Central memory CD8-positive, alpha-beta T cell (primary cell): ENCODE measurements at places on chromosomes 4 and X.

DNA sequence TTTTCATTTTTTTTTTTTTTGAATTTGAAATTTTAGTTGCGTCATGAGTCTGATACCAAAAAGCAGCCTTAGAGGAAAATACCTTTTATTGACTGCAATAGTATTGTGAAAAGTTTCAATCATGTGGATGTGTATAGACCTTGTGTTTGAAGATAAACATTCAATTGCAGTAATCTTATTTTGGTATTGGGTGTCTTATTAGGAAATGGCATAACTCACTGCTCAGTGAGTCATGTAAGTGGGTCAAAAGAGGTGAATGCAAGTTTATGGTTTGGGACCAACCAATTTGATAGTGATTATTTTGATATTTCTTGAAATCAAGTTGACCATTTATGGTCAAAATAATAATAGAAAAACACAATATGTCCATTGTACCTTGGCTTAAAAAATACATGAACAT, 627.8 kb upstream of the SLIT2 start:
- no peak for DNase-seq

DNA sequence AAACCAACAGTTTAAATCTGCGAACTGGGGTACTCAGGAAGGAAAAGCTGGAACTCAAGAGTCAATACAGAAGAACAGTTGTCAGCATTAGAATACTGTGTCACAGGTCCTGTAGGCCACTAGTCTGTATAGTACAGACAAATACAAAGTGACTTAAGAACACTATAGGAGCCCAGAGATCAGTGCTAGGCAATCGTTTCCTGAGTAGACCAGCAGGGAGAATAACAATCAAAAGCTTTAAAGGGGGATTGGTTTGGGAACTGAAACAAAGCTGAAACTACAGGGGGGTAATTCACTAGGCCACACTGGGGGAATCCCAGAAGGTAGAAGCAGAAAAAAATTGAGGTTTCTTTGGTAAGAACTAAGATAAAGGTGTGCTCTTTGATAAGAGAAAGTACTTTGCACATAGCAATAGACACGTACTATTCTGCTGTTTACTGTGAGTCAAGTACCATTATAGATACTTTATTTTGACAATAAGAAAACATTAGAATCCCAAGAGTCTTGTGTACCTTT, 339.7 kb downstream of the PCDH19 start:
- DNase-seq = no peak

DNA sequence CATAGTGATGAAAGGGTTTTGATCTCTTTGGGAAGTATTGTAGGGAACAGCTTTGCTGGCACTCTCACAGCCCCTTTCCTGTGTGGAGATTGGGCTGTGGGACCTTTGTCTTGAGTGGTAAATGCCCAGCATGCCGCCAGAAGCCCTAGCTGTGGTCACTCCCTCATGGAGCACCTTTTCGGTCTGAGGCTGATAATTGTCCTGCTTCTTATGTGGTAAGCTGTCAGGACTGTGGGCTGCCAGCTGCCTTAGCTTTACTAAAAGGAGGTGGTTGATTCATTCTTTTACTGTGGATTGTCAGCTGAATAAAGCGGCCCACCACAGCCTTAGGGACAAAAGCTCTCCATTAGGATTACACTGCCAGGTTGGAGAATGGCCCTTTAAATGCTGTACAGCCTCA, 7.1 kb downstream of the PASD1 start:
- no peak for DNase-seq

DNA sequence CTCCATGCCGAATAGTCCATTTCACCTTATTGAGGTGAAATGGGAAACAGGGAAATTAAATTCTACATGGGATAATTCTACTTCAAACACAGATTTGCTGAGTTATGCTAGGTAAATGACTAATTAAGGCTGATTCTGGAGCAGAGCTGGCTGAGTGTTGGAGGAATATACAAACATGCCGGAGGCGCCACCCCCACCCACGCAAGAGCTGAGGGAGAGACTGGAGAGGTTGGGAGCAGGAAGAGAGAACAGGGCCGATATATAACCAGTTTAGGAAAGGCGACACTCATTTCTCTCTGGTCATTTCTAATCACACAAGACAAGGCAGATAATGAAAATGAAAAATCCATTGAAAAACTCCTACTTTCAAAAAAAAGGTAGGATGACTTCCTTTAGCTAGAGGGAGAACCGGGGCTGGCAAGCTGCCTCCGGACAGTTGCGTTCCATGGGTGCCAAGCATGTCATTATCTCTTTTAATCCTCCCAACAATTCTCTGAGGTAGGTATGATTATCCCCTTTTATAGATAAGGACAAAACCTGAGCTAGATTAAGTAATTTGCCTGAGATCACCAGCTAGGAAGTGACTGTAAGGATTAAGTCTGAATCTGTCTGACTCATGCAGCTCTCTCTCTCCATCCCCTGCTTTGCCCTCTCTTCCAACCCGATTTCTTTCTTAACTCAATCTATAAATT, 27.6 kb upstream of the CFAP299 start:
- DNase-seq = no peak

DNA sequence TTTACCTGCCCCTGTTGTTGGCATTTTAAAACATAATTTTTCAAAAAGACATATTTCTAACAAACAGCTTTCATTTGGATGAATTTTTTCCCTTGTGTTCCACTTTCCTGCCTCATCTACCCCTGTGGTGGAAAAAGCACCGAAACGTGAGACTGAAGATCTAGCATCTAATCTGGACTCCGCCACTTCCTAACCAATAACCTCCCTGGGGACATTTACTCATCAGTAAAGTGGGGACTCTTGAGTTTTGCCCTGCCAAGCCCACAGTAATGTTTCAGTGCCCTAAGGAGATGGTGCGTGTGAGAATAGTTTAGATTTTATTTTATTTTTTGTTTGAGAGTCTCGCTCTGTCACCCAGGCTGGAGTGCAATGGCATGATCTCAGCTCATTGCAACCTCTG, 56.7 kb downstream of the ADGRG2 start:
- DNase-seq = no peak

- DNase-seq = no peak
Measured at GRCh38 chr4:124899997-124900396, 187.5 kb upstream of the ANKRD50 start.

- no peak for DNase-seq
Measured at GRCh38 chr4:5747738-5748375, 36.9 kb downstream of the EVC start.

GRCh38 chrX:154323537-154323936, 27.9 kb downstream of the TKTL1 start:
- DNase-seq = no peak

DNA sequence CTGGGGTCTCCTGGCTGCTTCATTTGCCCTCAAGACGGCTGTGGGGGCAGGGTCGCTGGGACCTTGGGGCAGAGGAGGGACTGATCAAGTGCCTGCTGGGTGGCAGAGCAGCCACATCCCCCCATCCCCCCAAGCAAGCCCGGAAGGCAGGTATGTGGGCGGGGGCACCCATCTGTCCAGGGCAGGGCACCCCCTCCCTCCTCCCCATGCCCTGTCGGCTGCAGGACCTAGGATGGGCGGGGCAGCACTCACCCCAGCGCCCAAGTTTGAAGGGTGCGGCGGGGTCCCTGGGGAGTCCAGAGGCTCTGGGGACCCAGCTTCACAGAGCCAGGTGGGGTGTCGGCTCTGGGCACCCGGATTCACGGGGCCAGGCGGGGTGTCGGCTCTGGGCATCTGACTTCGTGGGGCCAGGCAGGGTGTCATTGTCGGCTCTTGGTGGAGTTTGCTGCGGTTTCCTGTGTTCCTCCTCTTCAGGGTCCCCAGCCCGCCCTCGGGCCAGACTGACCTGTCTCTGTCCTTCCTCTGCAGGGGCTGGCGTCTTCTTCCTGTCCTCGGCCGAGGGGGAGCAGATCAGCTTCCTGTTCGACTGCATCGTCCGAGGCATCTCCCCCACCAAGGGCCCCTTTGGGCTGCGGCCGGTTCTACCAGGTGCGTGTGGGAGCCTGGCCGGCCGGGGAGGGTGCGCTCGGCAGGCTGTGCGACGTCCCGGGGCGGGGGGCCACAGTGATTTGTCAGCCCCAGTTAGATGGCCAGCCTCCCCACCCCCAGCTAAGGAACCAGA, 22.1 kb downstream of the DOK7 start:
- no peak for DNase-seq

DNA sequence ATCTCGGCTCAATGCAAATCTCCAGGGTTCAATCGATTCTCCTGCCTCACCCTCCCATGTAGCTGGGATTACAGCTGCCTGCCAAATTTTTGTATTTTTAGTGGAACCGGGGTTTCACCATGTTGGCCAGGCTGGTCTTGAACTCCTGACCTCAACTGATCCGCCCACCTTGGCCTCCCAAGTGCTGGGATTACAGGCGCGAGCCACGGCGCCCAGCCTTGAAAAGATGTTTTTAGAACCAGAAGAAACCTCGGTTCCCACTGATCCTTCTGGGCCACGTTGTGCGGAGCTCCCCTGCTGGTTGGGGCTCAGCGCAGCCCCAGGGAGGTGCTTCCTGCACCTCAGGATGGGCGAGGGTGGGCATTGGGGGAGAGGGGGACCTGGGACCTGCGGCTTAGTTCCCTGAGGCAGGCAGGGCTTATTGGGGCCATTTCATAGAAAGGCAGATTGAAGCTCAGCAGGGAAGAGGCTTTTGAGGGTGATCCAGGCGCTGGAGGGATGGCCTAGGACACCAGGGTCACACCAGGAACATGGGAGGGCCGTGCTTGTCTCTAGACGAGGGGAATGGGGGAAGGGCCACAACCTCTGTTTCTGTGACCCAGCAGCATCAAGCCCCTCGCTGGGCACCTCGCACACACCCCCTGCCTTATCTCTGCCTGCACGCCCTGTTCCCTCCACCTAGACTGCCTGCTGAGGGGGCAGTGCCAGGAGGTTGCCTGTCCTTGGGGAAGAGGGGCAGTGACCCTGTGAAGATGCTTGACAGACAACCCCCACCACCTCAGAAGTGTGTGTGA, 6.3 kb upstream of the ADD1 start:
- DNase-seq = no peak

DNA sequence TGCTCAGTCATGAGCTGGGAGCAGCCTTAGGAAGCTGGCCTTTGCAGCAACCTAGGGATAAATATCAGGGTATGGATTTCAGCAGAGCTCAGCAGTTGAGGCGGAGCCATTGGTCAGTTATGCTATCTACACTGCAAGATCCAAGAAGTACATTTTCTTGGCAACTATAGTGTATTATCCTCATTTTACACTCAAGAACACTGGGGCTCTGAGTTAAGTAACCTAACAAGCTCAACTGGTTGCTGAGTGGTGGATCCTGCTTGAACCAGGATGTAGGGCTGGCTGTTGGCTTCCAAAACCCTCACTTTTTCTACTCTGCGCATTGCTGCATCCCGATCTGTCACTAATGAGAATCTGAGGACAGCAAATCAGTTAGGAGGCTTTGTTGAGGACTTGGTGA, 1.5 kb upstream of the SCARB2 start:
- DNase-seq = no peak

- no peak for DNase-seq
Measured at GRCh38 chr4:53591372-53591892, at the start of gene LNX1. Gene LNX1, minus strand, starts transcription at chr4:53591486. Its CDS starts 17,484 bp downstream, at chr4:53574002.

DNA sequence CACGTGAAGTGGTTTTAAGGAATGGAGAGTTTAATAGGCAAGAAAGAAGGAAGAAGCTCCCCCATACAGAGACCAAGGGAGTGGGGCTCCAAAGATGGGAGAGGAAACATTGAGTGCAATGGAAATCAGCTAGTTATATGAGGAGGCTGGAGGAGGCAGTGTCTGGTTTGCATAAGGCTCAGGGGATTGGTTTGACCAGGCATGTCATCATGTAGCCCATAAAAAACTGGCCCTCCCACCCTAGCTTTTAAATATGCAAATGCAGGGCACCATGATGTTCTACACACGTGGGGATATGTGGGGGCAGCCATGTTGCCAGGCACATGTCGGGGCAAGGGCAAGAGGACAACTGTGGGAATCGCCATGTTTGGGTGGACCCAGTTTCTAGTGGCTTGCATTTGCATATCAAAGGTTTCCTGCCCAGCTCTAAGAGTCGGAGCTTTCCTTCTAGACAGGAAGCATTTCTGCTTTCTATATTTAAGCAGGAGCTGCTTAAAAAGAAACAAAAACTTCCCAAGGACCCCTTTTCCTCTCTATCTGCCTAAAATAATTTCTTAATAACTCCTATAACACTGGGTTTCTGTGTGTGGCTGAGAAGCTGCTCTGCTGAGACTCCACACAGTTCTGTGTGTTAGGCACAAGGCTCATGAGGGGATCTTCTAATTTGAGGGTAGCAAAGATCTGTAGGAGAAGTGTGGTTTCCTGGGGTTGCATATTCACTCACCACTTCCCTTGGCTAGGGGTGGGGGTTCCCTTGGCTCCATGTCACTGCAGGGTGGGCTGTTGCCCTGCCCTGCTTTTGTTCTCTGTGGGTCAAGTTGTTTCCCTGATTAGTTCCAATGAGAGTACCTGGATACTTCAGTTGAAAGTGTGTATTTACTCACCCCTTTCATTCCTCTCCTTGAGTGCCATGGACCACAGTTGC, 113.5 kb downstream of the VSIG4 start:
- DNase-seq = peak; percentile 12

DNA sequence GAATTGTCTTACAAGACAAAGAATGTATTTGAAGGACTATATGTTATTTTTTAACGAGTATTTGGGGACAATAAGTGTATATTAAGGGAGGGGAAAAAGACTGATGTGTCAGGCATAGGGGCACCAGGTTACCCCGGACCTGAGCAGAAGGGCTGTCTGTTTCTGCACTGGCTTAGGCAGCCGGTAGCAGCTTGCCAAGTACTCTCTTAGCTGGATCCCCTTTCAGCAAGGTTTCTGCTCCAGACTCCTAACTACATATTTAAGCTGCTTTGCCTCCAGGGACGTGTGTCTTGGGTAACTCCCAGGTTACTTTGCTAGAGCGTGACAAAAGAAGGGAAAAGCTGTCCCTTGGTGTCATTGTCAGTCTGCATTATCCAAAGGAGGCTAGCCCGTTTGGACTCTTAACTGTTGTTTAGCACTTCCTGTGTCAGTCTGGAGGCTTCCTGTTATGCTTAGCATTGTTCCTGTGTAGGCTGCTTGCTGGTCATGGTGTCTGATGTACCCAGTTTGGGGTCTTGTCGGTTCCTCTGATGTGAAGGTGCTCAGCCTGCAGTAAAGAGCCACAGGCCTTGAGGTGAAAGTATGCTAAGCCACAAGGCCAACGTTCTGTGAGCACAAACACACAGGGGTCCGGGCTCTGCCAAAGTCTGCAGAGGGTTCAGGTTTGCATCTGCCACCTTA, 11.6 kb downstream of the CXCR3 start:
- DNase-seq = no peak

DNA sequence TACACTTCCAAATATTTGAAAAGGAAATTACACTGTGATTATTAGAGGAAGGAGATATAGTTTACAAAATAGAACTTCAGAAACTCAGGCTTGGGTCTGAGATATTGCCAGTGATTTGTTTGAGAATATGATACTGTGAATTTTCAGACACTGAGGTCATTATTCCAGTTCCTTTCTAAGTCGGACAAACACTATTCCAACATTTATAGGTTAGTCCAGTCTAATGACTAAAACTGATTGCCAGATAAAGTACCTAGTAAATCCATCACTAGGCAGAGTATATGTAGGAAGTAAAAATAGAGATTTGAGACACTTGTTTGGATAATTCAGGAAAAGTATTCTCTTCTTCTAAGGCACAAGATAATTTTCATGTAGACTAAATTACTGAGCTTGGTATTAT, 13.2 kb downstream of the MTTP start:
- DNase-seq = no peak

GRCh38 chr4:83810428-83810827, 274.5 kb downstream of the GPAT3 start:
- no peak for DNase-seq
